ENCODE measurements at places on chromosomes 5 and 9.

DNA sequence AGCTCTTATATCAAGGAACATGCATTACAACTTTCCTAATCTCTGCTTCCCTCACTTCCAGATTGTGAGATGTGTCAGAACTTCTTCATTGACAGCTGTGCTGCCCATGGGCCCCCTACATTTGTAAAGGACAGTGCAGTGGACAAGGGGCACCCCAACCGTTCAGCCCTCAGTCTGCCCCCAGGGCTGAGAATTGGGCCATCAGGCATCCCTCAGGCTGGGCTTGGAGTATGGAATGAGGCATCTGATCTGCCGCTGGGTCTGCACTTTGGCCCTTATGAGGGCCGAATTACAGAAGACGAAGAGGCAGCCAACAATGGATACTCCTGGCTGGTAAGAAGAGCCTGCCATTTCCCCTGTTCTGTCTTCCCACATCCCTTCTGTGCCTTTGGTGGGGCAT is 15.1 kb downstream of the PRDM9 start:
- no peak for DNase-seq

DNA sequence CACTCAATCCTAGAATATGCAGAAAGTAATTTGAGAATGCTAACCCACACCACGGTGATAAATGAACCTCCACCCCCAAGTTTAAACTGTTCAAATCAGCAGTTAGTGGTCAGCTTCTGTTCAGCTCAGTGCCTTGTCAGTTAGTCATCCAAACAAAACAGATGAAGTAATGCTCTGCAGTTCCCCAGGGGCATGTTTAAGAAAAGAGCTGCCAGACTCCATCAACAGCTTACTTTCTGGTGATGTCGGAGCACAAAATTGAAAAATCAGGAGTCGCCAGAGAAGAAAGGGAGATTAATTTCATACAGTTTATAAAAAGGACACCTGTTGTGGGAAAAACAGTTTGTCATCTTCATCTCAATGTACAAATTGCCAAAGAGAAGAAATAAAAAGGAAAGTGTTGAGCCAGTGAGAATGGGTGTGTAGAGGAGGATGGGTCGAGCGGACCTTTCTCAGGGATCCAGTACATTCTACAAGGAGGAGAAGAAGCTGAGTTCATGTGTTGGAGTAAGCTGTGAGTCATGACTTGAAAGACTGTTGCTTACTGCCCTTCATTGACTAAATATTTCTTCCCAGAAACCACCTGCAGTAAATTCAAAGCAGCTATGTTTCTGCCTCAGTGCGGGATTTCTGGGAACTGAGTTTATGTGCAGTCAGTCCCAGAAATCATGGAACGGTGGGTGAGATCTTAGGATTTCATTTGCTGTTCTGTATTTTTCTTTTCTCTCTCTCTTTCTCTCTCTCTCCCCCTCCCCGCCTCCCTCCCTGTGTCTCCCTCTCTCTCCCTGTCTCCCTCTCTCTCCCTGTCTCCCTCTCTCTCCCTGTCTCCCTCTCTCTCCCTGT is 13.7 kb downstream of the TRIO start:
- peak; percentile 87 for DNase-seq

DNA sequence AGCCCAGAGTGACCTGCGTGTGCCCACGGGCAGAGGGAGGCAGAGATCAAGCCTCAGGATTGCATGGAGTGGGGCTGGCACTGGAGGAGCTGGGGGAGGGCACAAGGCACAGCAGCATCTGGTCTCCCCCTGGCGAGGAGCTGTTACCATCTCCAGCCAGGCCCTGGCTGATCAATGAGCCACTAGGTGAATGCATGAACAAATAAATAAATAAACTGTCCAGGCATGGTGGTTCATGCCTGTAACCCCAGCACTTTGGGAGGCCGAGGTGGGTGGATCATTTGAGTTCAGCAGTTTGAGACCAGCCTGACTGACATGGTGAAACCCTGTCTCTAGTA is 14.3 kb upstream of the PSMB7 start:
- DNase-seq = no peak

DNA sequence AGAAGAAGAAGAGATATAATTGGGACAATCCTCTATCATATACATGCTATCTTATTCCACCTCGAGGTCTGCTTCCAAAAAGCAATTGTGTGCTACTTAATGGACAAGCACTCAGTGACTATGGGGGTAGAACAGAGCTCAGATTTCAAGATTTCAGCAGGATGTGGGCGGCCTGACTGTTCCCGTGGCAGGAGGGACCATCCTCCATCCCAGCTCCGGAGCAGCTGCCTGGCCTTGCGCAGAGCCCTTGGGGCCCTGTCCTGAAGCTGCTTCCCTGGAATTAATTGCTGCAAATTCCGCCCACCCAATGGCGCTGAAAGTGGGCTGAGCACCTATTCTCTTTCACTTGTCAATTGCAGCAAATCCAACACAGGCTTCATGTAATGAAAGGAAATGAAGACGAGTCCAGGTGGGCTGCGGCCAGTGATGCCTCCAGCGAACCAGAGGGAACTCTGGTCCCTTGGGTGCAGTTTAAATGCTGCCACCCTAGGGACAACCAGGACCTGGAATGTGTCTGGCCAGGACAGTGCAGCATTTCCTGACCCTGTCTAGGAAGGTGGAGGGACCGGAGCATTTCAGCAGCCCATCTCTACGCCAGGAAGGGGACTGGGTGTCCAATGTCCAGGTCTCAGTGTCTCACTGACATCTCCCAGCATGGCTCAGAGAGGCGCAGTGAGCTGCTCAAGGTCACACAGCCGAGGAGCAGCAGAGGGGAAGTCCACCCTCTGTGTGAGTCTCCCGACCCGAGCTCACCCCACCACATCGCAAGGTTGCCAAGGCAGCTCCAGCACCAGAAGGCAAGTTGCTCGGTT is 50.5 kb upstream of the FCN1 start:
- no peak for DNase-seq

GRCh38 chr5:137693307-137693950 is 42.5 kb downstream of the KLHL3 start:
- no peak for DNase-seq

DNA sequence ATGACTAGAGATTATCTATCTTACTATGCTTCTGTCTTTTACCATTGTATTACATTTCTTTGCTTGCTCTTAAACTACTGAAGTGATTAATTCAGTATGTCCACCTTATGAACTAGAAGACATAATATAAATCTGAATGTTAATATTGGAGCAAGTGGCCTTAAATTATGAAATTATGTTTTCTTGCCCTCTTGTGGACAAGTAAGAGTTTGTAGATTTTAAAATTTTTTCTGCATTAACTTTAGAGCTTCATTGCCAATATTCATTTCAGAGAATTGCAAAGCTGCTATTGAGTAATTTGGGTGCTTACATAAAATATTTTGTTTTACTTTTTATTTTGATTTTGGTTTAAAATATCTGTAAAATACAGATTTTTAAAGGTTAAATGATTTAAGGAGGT is 55.3 kb downstream of the RANBP17 start:
- no peak for DNase-seq

All from NB4 (cell line).